ENCODE measurements at places on chromosomes 7 and 10.
A peak's percentile ranks its signal among the peaks of the same experiment; 100 is the strongest.

DNA sequence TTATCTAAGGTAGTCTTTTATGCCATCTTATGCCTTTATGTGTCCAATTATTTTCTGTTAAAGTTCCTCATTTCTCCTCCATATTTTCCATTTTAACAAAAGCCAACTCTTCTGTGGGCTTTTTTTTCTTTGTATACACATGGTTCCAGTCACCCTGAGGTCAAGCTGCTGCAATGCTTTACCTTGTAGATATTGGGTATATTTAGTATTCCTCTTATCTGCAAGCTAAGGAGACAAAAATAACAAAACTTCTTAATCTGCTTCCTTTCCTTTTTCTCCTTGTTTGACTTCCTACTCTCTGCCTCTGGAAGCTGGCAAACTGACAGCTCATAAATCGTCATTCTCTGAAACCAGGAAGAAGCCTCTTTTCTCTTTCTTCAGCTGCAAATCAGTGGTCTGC, 885.0 kb upstream of the LRRN3 start:
- no peak for DNase-seq

GRCh38 chr10:15227611-15228372, 59.3 kb upstream of the NMT2 start:
- no peak for DNase-seq

DNA sequence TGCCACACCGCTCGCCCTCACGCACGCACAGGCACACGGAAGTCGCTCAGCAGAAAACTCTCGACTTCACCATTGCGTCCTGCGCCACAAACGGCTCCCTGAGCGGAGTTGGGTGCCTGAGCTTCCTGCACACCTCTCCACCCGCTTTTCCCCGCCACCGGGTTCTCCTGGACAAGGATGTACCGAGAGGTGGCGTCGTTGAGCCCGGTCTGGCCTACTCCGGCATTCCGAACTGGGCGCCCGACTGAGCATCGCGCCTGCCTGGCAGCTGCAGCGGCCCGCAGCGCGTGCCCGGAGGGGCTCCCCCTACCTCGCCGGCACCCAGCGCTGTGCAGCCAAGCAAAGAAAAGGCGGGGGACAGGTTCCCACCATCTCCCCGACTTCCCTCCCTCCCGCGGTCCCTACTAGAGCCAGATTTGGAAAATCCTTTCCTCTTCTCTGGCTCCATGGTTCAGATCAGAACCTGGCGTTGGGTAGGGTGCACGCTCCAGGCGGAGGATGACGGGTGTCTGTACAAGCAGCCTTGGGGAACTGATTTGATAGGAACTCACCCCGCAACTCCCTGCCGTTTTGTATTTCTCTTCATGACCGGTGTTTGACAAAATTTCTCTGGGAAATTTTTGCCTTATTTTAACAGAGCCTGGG, 1.7 kb downstream of the SORCS3 start:
- peak; percentile 71 for DNase-seq

DNA sequence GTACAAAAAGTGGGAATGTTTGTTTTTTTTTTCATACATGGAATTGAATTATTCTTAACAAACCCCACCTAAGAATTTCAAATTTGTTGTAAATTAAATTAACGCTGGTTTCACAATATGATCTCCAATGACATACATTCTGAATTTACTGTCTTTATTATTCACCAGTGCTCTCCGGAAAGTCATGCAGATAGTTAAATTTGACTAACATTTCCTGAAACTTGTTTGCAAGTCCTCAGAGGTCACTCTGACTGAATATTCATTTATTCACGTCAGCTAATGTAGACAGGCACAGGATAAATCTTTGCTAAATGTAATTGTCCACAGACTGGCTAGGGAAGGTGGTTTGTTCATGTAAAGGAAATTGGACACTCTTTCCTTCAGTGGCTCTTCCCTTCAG, 730.4 kb downstream of the PHTF2 start:
- no peak for DNase-seq

GRCh38 chr10:14370894-14371293, 40.2 kb upstream of the FRMD4A start:
- DNase-seq, result no peak

DNA sequence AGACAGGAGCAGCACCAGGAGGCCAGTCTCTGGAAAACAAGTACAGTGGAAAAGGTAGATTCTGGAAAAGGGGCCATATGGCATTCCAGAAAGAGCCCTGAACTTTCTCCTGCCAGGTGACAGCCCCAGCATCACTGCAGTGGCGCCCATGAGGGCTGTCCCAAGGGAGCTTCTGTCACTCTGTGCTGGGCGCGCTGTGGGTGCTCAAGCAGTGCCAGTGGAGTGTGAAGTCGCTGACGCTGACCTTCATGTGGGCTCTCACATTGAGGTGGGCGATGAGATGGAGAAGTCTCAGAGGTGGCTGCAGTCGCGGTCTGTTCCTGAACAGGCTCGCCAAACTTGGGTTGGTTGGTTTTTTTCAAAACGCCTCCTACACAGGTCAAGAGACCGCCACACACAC, 38.2 kb downstream of the FKBP6 start:
- no peak for DNase-seq

GRCh38 chr7:4468320-4469102, 213.6 kb upstream of the FOXK1 start:
- no peak for DNase-seq

DNA sequence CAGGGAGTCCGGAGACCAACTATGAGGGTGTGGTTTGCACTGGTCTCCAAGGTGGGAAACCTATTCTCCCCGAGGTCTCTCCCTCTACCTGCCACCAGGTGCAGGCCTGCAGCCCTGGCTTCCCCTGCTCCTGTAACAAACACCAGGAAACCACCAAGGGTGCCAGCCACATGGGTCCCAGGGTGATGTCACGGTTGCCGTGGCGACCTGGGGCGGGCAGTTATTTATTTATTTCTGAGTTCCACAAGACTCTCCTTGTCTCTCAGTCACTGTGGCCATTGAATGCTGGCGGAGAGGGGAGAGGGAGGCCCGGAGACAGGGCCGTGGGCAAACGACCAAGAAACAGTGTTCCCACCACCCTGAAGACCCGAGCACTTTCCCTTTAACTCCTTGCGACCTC, 27.0 kb downstream of the MMD2 start:
- DNase-seq, result no peak

DNA sequence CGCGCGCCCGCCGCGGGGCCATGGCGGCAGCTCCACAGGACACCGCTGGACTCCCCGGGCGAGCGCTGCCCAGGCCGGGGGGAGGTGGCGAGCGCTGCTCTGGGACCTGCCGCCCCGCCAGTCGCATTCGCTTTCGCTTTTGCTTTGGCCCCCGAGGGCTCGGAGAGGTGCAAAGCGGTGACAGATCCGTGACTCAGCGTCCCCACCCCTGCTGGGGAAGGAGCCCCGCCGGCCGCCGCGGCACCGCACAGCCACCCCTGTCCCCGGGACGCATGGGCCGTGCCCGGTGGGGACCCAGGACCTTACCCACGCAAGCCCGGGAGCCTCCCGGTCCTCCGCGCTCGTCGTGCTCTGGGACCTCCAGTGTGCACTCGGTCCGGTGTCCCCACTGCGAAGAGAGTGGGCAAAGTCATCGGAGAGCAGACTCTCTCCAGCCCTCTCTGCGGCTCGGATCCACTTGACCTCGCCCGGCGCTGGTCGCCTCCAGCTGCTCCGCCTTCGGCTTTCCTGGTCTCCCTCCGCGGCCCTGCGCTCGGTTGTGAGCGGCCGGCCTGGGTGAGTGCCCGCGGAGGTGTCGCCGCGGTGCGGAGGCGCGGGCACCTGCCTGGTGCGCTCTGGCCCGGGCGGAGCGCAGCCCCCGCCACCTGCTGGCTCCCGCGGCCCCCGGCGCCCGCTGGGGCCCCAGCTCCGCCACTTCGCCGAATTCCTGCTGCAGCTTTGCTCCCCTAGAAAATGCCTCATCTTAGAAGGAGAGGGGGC, at the start of gene IL15RA:
Gene IL15RA, minus strand, starts transcription at position 73 of the 759 bp plus-strand sequence. Its CDS starts 51 bp downstream, at position 22.
- DNase-seq, result peak; percentile 41

DNA sequence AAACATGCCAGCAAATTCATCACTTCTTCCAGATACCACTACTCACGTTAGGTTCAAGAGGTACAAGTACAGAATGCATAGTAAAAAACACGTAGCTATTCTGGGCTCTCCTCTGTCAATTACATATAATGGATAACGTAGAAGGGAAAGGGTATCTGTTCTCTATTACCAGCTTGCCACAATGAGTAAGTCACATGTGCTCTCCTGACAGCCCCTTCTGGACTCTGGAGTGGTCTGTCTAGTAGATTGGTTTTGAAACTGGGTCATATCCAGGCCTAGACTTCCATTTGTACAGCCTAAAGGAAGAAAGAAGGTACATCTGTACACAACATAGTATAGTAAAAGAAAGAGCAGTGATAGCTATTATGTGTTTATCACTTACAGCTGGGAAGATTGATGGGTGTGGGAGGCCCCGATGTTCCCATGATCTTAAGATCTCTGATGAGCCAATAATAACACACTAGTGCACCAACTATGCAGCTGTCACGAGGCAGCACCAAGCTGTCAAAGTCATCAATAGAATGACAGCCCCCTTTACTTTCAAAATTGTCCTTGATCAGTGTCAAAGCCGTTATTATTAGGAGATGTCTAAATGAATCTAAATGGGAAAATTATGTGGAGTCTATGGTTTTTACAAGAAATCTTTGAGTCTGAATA, 161.9 kb upstream of the AGK start:
- no peak for DNase-seq

DNA sequence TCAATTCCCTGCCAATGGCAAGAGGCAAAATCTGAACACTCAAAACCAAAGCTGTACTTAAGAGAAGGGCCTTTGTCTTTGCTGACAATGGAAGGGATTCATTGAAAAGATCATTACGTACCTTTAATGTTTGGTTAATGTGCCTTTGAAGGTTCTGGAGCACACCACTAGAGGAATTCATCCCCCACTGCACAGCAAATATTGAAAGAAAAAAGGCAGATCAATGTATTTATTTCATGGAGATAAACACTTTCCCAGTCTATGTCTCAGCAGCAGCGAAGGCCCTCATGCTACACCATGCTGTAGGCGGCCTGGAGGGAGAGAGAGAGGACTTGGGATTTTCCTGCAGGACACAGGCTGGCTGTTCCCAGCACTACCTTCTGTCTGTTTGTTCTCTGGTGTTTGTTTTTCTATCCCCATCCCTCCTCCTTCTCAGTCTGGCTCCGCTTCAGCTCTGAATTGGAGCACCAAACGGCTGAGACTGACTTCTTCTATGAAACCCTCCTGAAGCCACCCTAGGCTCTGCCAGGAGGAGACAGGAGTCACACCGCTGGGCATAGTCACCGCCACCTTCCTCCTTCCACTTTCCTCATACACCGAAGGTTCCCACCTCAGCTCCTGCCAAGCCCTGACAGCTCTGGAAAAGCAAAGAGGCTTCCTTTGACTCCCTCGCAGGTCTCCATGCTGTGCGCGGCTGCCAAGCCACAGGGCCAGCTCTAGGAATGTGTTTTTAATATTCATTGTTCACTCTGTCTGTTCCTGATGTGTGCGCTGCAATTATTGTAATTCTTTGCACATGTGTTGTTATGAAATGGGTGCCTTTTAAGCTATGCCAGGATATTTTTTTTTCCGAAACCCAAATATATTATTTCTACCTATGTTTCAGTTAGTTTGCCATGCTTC, 301.5 kb downstream of the FZD1 start:
- no peak for DNase-seq

- DNase-seq, result no peak
Measured at GRCh38 chr10:29244978-29245377, 43.9 kb upstream of the LYZL1 start.

DNA sequence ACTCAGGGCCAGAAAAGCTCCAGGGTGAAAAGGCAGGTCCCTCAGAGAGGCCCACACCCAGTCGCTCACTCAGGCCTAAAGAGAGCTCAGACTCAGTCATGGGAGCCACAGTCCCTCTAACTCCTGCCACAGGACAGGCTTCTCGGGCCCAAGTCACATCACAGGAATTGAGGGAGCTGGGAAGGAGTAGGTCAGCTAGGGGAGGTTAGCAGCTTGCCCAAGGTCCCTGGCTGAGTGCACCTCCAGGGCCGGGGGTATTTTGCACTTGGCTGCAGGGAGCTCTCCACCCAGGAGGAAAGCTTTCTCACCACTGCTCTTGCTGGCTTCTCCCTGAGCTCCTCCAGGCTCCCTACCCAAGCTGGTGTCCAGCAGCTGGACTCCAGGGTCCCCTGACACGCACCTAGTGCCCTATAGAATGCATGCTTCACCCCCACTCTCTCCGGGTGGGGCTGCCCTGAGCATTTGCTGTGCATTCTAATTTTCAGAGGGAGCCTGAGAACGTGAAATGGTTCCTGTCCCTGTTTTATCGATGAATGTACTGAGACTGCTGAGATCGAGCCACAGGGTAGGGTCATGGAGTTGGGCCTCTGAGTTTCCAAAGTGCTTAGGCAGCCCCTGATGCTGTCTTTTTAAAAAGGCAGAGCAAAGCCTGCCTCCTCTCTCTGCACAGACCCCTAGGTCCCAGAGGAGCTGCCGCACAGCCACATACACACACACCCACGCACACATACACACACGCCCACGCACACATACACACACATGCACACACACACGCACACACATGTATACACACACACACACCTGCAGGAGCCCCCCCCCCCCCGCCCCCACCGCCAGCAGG, 37.9 kb upstream of the RET start:
- DNase-seq, result no peak

DNA sequence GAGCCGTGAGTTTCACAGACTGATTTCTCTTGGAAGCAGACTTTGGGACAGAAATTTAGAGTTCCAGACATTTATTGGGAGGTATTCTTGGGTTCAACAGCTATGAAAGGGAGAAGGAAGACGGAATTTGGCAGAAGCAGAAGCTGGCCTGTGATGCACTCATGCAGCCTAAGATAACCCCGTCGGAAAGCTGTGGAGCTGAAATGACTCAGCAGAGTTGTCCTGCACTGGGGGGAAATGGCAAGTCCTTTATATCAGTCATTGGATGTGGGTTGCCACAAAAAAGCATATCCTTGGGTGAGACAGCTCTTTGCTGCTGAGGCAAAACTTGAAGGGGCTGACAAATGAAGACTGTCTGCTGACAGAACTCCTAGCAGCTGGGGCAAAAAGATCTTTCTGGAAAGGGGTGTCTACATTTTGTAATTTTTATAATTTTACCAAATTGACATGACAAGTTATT, 11.5 kb upstream of the MICU1 start:
- no peak for DNase-seq

Measured in neuronal stem cell (in vitro differentiated cells).